ENCODE measurements at places on chromosomes 2 and 18.

- no peak for DNase-seq
Observed at GRCh38 chr2:21117688-21118087, 6.1 kb upstream of the TDRD15 start.

DNA sequence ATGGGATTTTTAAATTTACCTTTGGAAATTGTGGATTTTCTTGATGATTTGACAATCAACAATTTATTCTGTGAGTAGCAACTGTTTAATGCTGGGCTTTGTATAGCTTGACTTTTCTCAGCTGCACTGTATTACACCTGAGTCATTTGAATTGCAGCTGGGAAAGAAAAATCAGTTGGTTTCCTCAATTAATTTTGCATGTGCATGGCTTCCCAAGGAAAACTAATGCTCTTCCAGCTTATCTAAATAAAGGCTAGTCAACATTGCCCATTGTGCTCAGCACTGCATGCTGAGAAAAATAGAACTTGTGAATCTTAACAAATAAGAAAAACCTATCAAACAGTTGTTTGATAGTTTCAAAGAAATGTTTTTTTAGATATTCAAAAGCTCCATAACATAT is 268.3 kb upstream of the CDH20 start:
- DNase-seq, result no peak

DNA sequence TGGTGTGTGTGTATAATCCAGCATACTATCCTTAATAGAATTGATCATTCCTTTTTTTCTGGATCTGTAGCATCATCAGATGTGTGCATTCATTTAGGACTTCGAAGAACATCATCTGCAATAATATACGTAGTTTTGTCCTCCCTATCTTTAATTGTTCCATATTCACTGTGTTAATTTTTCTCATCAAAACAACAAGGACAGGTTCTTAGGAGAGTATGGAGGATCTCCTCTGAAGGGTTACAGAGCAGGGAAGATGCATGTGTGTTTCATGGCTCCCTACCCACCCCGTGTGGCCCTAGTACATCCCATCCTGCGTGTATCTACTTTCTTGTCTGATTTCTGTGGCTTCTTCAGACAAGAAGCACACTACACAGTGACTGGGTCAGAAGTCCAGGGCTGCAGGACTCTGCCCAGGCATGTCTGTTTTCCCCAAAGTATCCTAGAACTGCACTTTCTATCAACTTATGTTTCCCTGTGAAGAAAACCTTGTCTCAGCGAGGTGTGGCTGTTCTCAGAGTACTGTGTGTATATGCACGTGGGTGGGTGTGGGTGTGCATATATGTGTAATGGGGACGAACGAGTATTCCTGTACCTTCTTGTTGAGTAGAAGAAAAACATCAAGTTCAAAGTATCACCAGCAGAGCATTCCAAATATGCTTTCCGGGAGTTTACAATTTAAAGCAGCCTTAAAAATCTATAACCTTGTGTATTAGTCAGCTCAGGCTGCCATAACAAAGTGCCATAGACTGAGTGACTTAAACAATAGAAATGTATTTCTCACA is 220.4 kb upstream of the FOSL2 start:
- DNase-seq, result no peak

- peak; percentile 8 for DNase-seq
Observed at GRCh38 chr2:178101321-178102079, 10.7 kb upstream of the RBM45 start.

- DNase-seq, result no peak
Observed at GRCh38 chr18:80148326-80149199, 39.5 kb downstream of the ADNP2 start.

DNA sequence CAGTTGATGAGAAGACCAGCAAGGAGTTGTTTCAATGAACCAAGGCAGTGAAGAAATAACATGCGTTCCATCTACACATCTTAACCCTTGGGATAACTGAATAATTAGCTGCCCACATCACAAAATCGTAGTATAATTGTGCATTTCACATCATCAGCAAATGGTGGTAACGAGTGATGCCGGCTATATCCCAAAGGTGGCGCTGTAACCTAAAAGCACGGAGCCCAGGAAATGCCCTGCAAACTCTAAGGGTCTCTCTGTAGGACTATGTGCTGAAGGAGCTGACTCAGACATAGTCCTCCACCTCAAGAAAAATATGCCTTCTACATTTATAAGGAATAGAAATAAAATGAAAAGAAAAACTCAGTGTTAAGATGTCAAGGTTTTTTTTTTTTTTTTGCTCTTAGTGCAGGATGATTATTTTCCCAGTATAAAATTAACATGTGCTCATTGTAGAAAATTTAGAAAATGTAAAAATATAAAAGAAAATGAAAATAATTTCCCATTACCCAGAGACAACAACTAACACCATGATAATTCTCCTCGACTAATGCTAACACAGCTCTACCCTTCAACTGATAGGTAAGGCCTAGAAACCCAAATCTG is 23.1 kb upstream of the DSG3 start:
- DNase-seq, result peak; percentile 52

- peak; percentile 57 for DNase-seq
Observed at GRCh38 chr18:63439334-63439733, 17.1 kb upstream of the VPS4B start.
